ENCODE measurements at places on chromosomes 2 and 18.

- DNase-seq: no peak
Measured at GRCh38 chr2:60945341-60945740, 64.0 kb downstream of the REL start.

DNA sequence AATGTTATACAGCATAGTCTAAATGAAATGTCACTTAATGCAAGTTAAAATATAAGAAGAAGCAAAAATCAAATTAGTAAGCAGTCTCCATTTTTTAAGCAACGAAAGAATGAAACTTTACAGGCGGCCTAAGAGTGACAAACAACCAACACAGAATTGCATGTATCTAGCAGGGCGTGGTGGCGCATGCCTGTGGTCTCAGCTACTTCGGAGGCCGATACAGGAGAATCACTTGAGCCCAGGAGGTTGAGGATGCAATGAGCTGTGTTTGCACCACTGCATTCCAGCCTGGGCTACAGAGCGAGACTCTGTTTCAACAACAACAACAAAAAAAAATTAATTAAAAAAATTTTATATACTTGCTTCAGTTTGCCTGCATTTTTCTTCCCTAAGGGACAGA, 16.6 kb downstream of the RBMS1 start:
- DNase-seq: no peak

DNA sequence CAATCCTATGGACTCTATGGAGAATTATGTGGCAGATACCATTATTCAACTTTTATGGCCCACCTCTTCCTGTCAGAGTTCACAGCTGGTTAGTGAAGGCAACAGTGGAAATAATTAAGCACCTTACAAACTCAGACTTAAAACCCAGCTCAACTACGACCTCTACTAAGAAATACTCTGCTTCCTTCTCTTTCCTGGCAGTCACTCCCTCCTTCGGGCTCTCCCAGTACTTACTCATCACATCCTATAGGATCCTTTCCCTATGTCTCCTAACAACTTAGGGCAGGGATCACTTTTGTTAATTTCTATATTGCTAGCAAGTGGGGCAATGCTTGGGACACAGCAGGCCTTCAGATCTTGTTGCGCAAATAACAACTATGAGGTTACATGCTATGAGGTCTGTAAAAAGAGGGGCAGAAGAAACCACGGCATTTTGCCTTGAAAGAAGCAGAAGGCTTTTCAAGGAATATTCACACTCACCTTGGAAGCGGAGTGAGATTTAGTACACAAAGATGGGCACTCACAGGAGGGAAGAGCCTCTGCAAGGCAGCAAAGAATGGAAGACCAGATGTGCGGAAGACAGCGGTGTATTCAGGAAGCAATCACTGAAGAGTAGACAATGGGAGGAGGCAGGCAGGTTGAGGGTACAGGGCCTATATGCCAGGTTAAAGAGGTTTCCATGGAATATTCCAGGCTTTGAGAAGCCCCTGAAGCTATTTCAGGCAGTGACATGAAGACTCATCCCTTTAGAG, 2.1 kb downstream of the STK39 start:
- no peak for DNase-seq

- DNase-seq: no peak
Measured at GRCh38 chr2:233375490-233376314, 21.4 kb downstream of the DGKD start.

- no peak for DNase-seq
Measured at GRCh38 chr2:63432373-63432772, 155.9 kb downstream of the WDPCP start.

DNA sequence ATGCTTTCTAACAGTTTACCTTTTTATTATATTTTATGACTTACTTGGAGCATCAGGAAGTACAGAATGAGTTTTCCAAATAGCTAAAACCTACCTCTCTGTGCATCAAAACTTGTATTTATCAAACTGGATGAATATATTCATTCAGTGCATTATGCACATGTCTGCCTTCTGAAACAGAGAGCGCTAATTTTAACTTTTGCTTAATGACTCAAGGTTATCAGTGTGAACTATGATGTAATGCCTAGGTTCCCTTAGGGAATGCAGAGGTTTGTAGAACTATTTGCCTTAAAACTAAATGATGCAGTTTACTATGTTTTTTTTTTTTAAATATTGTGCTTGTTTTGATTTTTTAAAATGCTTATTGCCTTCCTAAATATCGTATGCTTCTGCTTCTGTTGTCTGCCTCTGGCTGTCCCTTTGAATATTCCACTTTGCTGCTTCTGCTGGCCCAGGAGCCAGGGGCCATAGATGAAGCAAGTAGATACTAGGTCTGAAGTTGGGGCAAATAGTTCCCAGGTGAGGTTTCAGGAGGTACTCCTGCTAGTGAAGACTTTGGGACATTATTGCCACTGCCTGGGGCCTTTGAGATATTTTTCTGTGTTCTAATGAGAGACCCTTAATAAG, 16.5 kb downstream of the TMEM178A start:
- no peak for DNase-seq

GRCh38 chr2:216501854-216502253, 3.2 kb downstream of the RPL37A start:
- no peak for DNase-seq

DNA sequence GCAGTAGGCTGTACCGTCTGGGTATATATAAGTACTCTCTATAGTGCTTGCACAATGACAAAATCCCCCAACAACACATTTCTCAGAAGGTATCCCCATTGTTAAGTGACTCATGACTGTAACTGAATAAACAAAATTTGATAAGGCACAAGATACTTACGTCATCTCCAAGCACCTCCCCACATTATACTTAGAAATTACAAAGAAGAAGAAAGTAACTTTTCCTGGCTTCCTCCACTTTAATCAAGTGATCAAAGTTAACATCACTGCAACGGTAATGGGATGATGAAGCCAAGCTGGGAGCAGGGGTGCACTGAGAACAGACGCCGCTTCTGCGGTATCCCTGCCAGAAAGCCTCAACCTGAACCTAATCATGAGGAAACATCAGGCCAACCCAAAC, 9.7 kb downstream of the TNS1 start:
- no peak for DNase-seq

- DNase-seq: no peak
Measured at GRCh38 chr2:209239585-209239938, 184.3 kb upstream of the MAP2 start.

GRCh38 chr2:102001767-102002142, 10.0 kb downstream of the IL1R2 start:
- DNase-seq: no peak

DNA sequence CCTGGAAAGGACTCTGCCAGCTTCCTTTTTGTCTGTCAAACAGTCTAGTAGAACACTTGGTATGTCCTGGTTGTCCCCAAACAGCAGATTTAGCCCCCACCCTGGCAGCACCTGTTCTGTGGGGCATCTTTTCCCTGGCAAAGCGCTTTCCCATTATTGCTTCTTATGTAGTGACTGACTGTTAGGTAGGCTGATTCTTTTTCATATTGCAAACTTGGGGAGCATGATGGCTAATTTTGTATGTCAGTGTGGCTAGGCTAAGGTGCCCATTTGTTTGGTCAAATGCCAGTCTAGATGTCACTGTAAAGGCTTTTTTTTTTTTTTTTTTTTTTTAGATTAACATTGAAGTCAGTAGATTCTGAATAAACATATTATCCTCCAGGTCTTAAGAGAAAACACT, 140.2 kb downstream of the MYCN start:
- no peak for DNase-seq

GRCh38 chr2:202642567-202642966, 7.8 kb downstream of the FAM117B start:
- DNase-seq: no peak

GRCh38 chr2:192029089-192029488, 165.6 kb downstream of the TMEFF2 start:
- no peak for DNase-seq

DNA sequence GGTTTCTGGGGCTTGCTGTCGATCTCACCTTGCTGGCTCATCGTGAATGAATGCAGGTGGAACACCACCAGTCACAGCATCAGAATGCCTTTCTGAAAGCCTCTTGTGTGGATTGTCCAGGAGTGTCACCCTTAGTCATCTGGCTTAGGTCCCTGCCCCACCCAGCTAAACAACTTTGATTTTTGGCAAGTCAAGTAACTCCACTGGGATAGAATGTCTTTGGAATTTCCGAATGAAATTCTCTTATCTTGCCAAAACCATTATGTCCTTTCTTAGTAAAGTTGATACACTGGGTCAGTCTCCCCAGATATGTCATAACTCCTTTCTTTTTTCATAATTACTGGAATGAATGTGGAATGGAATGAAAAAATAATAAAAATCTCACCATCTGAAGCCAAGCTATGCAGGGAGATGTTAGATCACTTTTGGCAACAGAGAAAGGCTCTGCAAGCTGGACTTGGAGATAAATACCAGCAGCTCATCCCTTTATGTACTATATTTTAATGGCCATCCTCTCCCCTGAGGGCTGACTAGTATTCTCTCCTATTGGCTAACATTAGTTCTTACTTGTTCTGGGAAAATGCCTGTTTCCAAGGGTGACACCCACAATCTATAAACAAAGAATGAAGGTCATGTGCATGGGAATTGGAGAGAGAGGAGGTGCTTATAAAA, 35.4 kb downstream of the INSIG2 start:
- no peak for DNase-seq

GRCh38 chr2:194301946-194302345, 1355.1 kb upstream of the SLC39A10 start:
- DNase-seq: no peak

GRCh38 chr2:127807678-127808353, 3.2 kb downstream of the WDR33 start:
- DNase-seq: no peak

- DNase-seq: no peak
Measured at GRCh38 chr18:79962835-79963657, 1.4 kb upstream of the HSBP1L1 start.

GRCh38 chr2:10122500-10123280, at the start of gene RRM2:
RRM2 (plus strand) TSS chr2:10122739; CDS start chr2:10122799, 60 bp downstream.
- DNase-seq: peak; percentile 90

DNA sequence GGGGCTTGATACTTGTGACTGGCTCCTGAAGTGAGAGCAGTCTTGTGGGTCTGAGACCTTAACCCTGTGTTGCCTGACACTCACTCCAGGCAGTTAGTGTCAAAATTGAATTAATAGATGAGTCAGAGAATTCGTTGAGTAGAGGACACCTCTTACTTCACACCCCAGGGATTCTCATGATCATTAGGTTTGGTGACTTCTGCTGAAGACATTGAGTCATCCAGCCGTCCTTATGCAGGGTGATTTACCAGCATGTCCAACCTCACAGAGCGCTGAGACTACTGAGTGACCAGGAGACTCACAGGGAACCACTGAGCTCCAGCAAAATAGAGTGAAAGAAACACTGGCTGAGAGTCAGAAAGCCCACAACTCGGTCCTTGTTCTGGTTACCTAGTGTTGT, 36.0 kb upstream of the EVA1A start:
- DNase-seq: no peak

DNA sequence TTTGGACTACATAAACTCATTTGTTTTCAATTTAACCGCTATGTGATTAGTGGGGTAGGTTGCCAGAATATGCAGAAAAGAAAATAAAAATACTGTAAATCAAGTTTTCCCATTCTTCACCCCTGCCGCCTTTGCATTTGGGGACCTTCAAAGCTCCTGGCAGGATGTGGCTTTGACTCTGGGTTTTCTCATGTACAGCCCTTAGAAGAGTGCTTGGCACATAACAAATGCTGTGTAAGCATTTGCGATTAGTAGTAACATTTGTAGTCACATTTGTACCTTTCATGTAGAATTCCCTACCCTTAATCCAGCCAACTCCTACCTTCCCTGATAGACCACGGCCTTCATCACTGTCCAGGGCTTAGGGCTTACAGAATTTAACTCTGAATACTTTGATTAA, 262.6 kb downstream of the MREG start:
- DNase-seq: no peak

GRCh38 chr18:3044931-3045698, 32.2 kb upstream of the LPIN2 start:
- DNase-seq: no peak

DNA sequence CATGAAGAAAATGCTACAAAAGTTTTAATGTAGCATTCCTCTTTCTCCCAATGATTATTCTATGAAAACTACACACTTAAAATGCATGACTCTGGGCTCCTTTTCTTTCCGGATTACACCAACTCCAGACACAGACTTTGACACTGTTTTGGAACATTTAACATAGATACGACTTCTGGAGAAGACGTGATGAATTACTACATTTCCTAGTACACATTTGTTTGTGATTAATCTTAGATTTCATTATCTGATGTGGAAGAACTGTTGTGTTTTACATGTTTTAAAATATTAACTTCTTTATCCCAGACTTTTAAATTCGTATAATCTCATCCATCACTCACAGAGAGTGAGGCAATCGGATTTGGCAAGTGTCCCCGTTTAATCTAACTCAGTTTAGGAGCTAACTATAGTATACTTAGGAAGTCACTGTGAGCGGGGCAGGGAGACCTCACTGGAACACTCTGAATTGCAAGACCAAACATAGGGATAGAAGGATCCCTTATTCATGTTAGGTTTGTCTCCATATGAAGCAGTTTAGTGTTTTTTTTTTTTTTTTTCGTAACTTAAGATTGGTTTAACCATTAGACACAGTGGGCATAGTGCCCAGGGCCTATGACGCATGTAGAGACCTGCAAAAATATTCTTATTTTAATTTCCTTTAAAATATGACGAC, 66.7 kb downstream of the PDE1A start:
- DNase-seq: no peak

DNA sequence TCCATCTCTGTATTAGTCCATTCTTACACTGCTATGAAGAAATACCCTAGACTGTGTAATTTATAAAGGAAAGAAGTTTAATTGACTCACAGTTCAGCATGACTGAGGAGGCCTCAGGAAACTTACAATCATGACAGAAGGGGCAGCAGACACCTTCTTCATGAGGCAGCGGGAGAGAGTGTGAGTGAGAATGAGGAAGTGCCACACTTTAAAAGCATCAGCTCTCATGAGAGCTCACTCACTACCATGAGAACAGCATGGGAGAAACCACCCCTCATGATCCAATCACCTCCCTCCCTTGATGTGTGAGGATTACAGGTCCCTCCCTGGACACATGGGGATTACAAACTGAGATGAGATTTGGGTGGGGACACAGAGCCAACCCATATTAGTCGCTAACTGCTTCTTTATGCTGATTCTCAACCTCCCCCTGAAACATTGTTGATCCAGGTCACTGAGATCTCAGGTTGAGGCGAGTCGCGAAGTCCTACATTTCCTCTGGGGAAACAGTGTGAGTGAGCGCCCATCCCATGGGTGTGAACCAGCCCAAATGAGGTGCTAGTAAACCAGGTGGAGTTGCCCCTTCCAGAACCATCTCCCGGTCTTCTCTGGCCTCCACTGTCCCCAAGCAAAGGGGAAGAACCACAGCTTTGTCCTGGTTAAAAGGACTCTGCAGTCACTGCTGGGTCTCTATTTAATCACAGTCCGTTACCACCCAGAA, 123.8 kb downstream of the CAPN13 start:
- no peak for DNase-seq

- DNase-seq: no peak
Measured at GRCh38 chr18:8029061-8029460, 461.9 kb downstream of the PTPRM start.

- no peak for DNase-seq
Measured at GRCh38 chr2:50443868-50444630, 587.9 kb downstream of the NRXN1 start.

GRCh38 chr2:167381349-167381748, 493.1 kb downstream of the XIRP2 start:
- DNase-seq: no peak

- no peak for DNase-seq
Measured at GRCh38 chr18:49584394-49584793, 22.5 kb downstream of the LIPG start.

GRCh38 chr18:13125191-13125590, 93.4 kb upstream of the LDLRAD4 start:
- no peak for DNase-seq

Data from hematopoietic multipotent progenitor cell treated with erythropoietin and hydrocortisone succinate and interleukin-3 and kit ligand, for 17 days (in vitro differentiated cells).